ENCODE measurements at places on chromosomes 1 and 21.

GRCh38 chr1:94988356-94988755 lies 61.4 kb upstream of the CNN3 start:
- no peak for DNase-seq

DNA sequence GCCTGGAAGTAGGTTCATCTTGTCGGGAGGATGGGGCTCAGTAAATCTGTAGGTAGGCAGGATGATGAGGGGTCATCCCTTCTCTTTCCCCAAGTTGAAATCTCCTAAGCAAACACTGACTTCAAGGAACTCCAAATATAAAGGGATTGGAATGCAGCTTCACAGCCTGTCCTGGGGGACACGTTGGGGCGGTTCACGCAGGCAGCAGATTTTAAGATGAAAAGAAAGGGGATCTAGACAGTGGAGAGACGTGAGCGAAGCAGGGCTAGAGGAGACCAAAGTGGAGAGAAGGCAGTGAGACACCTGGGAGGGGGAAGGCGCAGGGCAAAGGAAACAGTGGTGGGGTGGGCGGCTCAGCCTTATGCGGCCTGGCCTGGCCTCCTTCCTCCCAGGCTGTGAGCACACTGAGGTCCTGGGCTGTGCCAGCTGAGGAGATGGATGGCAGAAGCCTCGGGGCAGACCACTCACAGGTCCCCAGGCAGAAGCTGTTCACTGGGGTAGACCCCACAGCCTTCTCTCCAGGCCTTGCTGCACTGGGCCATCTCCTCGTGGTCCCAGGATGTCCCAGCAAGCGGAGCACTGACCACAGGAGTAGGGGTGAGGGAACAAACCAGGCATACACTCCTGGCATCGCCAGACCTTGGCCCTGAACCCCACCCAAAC lies 51.7 kb downstream of the TOR1AIP2 start:
- DNase-seq = no peak

DNA sequence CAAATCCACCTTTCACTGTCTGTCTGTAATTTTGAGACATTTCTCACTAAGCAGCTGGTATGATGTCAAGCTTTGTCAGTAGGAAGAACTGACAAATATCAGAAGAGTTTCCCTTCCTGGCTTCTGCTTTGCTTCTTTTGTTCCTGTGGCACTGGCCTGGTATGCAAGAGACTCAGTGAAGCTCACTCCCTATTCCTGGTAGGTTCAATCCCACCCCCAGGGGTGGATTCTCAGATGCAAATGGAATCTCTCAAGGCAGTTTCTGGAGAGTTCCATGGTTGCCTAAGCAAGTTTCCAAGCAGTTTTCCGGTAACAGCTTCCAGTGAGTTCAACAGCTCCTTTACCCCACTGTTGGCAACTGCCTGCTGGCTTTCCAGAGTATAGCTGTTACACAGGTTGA lies 683.4 kb downstream of the PTPRC start:
- DNase-seq = no peak

- DNase-seq = no peak
Observed at GRCh38 chr1:201710632-201711597, 118.0 kb upstream of the IPO9 start.

DNA sequence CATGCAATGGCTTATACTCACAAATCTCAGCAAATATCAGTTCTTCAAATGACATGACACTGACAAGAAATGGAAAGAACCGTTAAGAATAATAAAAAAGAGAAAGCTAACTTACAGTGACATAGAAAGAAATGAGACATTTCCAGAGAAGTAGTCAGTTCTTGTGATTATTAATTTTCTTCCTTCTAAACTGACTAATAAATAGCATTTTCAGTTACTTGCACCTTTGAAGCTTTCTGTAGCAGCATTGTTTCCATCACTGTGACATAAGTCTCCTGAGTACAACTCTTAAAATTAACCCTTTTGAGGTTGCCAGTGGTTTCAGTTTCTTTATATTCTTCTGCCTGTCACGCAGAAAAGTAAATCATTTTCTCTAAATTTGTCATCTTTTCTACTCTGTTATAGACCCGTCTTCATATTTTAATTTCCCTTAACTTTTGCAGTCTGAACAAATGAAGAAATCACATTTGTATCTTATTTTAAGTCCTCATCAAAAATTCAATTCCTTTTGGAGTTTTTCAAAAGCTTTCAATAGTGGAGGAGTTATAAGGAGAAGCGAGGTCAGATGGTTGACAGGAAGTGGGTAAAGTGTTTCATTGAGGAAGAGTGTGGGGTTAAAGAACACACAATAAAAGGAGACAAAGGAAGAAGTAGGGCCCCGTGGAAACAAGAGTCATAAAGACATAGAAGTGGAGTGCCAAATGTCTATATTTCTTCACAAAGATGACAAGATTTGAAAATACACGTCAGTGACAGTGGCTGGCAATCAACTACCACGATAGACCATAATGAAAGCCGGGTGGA lies 57.9 kb upstream of the S1PR1 start:
- no peak for DNase-seq

DNA sequence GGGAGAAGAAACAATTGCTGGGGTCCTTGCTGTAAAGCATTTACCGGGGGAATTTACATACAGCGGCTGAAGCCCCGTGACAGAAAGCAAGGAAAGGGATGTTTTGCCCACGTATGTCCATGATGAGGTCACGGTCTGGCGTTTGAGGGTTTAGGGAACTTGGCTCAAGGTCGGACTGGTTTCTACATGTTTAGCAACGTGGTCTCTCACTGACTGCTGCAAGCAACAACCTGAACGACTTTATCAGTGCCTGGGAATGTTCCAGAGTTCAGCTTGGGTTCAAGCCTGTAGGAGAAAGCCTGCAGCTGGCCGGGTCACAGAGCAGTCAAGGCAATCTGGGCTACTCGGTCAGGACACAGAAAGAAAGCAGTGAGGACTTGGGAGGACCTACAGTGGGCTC lies 323.3 kb downstream of the AJAP1 start:
- no peak for DNase-seq

- peak; percentile 89 for DNase-seq
Observed at GRCh38 chr1:157968946-157969345, 24.5 kb upstream of the KIRREL1 start.

GRCh38 chr21:33901412-33902288 lies 14.0 kb downstream of the ATP5PO start:
- peak; percentile 51 for DNase-seq

GRCh38 chr1:117710710-117711109 lies 104.9 kb downstream of the TENT5C start:
- DNase-seq = no peak

GRCh38 chr1:21139601-21140000 lies 37.1 kb downstream of the EIF4G3 start:
- no peak for DNase-seq

DNA sequence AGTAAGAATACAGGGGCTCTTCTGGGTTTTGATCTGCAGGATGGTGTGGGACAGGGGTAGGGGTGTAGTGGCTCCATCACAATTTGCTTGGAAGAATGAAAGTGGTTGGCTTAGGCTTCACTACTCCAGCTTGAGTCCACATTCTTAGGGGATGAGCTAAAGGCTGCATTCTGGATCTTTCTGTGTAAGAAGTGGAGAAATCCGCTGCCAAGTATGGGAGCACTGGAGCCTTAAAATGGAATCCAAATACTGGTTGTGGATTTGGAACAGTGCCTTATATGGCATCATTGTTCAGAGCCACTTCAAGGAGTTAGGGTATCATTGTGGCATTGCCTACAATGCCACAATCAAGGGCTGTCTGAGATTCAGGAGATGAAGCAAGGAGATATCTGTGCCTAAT lies 187.1 kb downstream of the LMO4 start:
- DNase-seq = peak; percentile 32

- DNase-seq = no peak
Observed at GRCh38 chr21:42837421-42838211, 41.7 kb downstream of the WDR4 start.

DNA sequence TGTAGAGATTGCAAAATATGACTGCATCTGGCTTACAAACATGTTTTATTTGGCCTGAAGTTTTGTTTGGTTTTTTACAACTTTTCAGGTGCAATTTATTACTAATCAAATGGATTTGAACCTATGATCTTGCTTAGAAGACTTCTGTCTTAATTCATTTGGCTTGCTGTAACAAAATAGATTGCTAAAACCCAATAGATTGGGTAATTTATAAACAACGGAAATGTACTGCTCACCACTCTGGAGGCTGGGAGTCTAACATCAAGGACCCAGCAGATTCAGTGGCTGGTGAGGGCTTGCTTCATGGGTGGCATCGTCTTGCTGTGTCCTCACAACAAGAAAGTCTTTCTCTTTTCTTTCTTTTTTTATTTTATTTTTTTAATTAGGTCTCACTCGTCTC lies 72.9 kb downstream of the LBR start:
- DNase-seq = no peak

DNA sequence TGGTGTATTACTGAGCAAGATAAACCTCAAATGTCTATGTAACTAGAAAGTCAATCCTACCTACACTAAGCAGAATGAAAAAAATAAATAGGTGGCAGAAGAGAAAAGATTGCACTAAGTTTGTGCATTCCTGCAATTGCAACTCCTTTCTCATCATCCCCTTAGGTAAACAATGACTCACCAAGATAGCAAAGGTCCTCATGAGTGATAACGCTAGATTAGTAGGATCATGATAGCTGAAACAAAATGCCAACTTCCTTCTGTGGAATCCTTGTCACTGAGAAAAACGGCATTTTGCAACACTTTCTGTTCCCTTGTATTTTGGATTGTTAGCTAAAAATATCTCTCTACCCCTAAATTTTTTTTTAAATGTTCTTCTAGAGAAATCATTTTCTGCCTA lies 20.0 kb upstream of the FCER1A start:
- DNase-seq = peak; percentile 14

DNA sequence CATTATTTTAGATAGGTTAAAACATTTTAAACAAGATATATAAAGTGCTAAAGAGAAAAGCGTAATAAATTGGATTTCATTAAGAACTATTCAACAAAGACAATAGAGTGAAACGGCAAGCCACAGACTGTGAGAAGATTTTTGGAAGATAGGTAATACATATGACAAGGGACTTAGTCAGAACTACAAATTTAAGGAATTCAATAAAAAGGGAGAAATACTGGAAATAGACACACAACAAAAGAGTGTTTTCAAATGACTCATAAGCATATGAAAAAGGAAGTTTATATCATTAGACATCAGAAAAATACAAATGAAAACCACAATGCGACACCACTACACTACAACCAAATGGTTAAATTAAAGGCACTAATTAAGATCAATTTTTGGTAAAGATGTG lies 90.5 kb downstream of the GDAP2 start:
- peak; percentile 39 for DNase-seq

DNA sequence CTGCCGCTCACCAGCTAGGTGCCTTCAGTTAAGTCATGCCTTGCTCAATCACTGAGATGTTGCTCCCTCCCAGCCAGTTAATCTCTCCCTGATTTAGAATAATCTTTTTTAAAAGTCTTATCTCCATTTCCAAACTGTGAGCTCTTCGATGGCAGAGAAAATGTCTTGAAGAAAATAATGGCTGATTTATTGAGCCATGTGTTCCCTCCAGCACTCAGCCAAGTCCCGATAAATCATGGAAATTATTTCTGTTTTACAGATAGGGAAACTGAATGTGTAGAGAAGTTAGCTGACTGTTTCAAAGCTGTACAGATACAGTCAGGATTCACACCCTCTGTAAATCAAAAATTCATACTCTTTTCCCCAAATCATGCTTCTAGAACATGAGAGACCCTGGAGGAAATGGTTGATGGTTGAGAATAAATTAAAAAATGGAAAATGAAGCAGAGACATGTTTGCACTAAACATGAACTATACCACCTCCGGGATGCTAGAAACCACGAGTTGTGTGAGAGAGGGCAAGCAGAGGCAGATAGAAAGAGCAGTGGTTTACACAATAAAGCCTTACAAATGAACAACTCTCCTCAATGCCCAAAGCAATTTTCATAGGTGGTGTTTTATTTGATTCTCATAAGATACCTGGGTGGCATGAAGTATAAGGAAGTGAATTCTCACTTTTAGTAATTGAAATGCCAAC lies 376.4 kb downstream of the PLPP3 start:
- no peak for DNase-seq

GRCh38 chr1:50108497-50109059 lies at the start of gene ELAVL4:
Gene ELAVL4 (plus strand): TSS chr1:50108920. CDS start chr1:50109190, 270 bp downstream.
- DNase-seq = no peak

GRCh38 chr1:208544794-208545193 lies 300.6 kb upstream of the PLXNA2 start:
- DNase-seq = no peak

- DNase-seq = no peak
Observed at GRCh38 chr1:161849518-161849917, 83.4 kb downstream of the ATF6 start.

DNA sequence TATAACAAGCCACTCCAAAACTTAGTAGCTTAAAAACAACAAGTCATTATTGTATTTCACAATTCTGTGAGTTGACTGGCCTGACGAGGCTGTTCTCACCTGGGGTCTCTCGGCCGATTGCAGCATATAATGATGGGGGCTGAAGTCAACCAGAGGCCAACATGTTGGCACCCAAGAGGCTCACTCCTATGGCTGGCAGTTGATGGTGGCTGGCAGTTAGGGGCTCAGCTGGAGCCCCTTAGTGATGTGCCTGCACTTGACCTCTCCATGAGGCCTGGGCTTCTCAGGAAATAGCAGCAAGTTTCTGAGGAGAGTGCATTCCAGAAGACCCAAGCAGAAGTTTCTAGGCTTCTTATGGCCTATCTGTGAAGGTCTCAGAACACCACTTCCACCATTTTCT lies 459.4 kb downstream of the NPHP4 start:
- no peak for DNase-seq

DNA sequence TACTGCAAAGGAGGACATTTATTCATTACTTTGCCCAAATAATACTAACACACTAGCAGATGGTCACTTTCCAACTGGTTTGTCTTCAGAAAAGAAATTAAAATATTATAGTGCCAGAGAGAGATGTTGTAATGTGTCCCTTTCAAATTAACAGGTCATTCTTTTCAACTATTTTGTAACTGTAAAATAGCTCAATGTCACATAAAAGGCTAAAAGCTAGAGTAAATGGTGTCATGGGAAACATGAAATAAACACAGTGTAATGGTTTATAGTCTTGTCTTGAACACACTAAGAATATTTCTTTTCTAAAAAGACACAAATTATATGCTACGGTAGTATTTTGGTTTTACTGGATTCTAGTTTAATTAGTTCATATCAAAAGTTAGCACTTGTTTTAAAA lies 77.8 kb downstream of the ADGRL2 start:
- no peak for DNase-seq

DNA sequence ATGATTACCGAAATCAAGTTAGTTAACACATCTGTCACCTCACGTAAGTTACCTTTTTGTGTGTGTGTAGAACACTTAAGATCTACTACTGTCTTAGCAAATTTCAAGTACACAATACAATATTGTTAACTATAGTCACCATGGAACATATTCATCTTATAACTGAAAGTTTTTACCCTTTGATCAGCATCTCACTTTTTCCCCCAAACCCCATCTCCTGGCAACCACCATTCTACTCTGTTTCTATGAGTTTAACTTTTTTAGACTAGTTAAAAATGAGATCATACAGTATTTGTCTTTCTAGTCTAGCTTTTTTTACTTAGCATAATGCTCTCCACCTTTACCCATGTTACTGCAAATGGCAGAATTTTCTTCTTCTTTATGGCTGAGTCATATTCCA lies 124.7 kb downstream of the RABGAP1L start:
- DNase-seq = no peak

- DNase-seq = peak; percentile 48
Observed at GRCh38 chr1:155976062-155976912, 2.1 kb downstream of the ARHGEF2 start.

All from kidney tubule cell (primary cell).